Right kidney (tissue), 9 donors: ENCODE measurements at places on chromosomes 13 and 19.

DNA sequence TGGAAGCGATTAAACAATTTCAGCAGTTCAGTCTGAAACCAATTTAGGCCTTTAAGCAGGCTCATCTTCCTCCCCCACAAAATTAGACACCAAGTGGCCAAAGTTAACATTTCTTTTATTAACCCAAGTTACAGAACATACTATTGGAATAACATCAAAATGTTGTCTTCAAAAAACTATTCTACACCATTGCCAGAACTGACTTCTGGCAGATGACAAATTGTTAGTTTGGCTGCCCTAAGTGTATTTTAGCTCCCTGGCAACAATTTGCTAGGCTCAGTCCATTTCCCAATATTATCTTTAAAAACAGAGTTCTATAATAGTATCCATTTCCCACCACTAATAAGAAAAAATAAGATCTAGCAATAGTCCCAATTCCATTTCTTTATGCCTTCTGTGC is 107.8 kb downstream of the SGCG start:
- DNase-seq: no peak

- no peak for DNase-seq
These were observed 24.7 kb downstream of the URI1 start for GRCh38 chr19:29966588-29967249.

DNA sequence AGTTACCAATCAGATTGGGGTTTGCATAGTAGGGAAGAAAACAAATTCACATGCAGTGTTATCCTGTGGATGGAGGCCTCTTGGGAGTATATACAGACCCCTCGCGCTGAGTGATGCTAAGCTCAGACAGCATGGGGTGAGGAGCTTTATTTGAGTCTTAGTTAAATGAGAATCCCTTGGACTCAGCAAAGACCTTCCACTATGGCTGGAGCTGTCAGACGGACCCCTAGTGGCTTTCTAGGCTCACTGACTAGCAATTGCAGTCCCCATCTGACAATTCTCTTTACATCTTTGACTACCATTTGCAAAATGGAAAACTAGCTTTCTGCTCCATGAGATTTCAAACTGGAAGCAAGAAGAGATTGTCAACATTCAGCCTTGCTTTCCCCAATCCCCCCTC is 90.4 kb downstream of the STOML3 start:
- no peak for DNase-seq

- DNase-seq: no peak
These were observed 244.2 kb downstream of the NHLRC3 start for GRCh38 chr13:39282400-39282972.

- DNase-seq: no peak
These were observed 20.2 kb upstream of the PNMA8B start for GRCh38 chr19:46515879-46516350.

DNA sequence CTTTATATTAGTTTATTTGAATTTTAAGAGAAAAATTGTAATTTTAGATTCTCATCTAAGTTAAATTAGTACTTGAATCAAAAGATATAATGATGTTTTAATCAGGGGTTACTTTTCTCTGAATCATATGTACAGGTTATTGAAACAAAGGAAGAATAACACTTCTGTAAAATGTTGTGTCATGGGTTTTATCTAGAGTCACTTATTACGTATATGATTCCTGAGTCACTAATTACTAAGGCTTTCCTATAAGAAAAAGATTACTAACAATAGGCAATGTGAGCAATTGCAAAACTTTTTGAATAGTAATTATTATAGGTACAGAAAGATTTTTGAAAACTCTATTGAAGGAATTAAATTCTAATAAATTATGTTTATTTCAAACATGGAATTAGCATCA is 99.2 kb upstream of the KLF5 start:
- no peak for DNase-seq

DNA sequence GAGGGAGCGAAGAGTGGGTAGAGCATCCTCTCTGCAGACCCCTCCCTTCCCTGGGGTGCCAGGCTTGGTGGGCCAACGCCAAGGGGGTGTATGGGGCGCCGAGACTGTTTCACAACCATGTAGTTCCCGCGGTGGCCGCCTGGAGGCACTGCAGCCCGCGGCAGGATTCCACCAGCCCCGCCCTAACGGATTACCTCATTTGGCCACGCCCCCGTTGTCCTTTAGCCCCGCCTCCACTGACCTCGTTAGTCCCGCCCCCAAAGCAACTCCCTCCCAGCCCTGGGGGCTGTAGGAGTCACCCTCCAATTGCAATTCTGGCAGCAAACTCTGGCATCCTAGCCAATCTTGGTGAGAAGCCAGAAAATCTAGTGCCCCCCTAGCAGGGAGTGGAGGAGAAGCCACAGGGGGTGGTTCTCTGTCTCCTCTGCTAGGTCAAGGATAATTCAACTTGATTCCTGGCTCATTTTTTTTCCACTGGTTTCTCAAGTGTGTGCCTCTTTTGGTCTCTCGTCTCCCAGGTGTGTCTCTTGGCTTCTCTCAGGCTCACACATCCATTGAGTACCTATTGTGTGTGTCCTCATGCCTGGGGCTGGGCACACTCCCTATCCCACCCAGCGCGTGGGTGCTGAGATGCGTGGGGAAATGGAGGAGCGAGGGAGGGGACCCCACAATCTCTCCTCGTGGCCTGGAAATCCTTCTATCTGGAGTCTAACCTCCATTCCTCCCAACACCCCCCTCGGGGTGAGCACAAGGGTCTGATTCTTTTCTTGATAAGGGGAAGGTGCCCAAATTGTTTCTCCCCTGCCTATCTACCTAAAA is 2.0 kb downstream of the OLFM2 start:
- peak; percentile 61 for DNase-seq

DNA sequence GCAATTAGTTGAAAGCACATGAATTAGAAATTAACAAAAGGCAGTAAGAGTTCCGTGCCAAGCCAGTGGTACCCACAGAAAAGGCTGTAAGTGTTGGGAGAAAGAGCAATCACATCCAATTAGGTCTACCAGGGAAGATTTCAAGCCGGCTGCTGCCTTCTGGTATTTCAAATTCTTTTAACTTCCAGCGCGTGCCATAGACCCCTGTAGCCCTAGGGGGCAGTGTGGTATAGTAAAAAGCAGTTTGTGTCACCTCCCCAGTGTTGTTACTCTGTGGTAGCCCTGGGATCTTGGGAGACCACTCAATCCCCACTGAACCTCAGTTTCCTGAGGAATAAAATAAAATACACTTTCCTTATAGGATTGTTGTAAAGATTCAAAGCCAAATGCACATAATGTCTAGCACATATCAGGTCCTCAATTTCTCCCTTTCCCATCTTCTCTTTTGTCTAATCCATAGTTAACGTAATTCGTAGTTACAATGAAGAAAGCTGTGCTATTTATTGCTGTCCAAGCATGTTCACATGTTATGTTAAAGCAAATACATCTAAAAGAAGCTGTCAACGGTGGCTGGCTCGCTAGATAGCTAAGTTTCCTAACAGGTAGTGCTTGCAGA is 230.2 kb downstream of the TDRD3 start:
- DNase-seq: no peak

DNA sequence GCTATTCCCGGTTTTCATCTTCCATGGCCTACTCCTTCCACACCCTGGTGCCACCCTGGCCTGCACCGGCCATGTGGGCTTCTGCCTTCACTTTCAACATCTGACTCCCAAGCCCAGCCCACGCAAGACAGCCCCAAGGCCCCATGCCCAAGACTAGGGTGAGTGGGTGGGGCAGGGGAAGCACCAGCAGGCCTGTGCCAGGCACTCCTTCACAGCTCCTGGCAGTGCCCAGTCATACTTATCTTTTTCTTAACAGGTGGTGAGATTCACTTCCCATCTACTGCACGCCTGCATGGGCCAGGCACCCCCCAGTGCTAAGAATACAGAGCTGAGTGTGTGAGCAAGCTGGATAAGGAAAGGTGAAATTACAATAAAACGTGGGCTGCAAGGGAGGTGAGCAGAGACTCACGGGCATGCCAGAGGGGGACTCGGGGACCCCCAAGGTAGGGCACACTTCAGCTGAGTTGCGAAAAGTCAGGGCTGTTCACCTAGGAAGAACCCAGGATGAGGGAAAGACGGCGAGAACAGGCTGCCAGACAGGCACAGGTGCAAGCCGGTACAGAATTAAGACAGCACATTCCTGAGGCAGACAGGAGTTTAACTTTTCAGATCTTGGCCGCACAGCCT is 55.7 kb downstream of the COL4A1 start:
- DNase-seq: no peak

DNA sequence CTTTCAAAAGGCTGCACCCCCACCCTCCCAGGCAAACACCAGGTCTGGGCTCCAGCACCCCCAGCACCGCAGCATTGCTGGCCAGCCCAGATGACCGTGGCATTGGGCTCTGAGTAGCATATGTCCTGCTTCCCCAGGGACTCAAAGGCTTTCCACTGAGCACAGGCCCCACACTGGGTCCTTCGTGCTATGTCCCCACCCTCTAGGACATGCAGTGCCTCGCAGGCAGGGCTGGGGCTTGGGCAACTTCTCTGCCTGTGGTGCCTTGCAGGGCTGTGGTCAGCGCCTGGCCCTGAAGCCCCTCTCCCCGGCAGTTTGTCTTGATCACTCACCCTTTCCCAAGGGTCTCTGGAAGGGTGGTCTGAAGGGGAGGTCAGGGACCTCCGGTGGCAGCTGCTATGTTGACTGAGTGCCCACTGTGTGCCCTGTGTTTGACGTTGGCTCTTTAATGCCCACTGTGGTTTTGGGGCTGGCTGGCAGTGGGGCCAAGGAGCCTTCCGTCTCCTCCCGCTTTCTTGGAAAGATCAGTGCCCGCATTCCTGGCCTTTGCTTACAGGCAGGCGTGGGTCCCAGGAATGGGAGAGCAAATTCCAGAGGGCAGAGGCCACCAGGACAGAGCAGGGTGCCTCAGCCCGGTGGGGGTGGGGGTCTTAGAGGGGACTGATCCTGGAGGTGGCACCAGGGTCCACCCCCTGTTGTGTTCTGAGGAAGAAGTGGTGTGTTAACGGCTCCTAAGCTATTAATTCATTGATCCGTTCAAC is 20.3 kb upstream of the CRTC1 start:
- DNase-seq: no peak

GRCh38 chr19:36139473-36140303 is at the start of gene CAPNS1:
Gene CAPNS1, plus strand, starts transcription at chr19:36140066. Its CDS starts 946 bp downstream, at chr19:36141012.
- peak; percentile 96 for DNase-seq

DNA sequence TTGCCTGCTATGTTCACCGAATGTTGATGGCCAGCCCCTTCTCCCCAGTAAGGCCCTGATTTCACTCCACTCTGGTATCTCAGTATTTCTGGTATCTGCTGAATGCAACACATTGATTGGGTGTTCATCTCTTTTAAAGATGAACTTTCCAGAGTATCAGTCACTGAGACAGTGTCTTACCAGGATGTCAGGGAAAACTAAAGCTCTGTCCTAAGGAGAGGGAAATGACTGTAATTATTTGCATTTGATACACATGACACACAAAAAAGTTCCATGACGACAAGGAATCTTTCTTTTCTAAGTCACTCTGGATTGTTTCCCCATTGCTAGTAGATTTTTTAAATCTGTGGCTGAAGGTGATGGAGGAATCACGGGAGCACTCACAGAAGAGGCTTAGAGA is 2.2 kb downstream of the GPC5 start:
- DNase-seq: no peak

GRCh38 chr19:12938779-12939601 is 581 bp downstream of the CALR start:
- no peak for DNase-seq

- no peak for DNase-seq
These were observed 118.2 kb upstream of the ARGLU1 start for GRCh38 chr13:106686163-106686562.

- no peak for DNase-seq
These were observed 7.4 kb downstream of the LINGO3 start for GRCh38 chr19:2300533-2300932.

- DNase-seq: no peak
These were observed 1073.4 kb downstream of the PCDH17 start for GRCh38 chr13:58704953-58705352.

DNA sequence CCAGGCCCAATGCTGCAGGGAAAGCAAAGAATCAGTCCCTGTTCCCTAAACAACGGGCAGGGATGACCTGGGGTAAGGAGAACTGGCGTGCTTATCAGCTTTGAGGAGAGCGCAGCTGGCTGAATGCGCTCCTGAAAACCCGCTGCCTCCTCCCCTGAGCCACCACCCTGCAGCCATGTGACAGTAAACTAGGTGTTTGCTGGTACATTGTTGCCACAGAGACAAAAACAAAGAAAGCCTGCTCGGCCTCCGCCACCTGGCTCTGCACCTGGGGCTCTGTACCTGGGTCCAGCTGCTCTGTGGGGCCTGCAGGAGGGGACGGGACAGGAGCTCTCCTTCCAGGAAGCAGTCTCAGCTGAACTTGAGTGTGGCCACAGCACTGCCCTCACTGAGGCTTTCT is 21.8 kb downstream of the MCF2L start:
- no peak for DNase-seq

GRCh38 chr19:47227352-47228167 is 3.4 kb downstream of the BBC3 start:
- peak; percentile 70 for DNase-seq

GRCh38 chr13:100694722-100695508 is 20.3 kb upstream of the TMTC4 start:
- no peak for DNase-seq

- peak; percentile 18 for DNase-seq
These were observed 1651.9 kb upstream of the MIR17HG start for GRCh38 chr13:89695343-89696257.

DNA sequence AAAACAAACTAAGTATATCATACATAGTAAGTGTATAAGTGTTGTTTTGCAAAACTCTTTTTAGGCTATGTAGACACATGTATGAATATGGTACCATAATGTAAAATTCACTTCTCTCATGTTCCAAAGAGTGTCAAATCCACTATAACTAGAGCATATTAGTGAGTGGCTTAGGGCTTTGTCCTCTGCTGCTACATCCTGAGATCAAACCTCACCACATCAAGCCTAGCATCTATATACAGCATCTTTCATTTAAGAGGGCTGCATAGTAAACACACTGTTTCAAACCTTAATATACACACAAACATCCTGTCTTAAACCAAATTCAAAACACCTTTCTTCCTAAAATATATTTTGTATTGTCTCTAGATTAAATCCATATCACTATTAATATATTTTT is 38.7 kb downstream of the ELF1 start:
- no peak for DNase-seq
